A549 treated with GW870086 at 1 μM for 4 hours (cell line): ENCODE measurements at places on chromosomes 4 and X. TPM values are rescaled to one million over a fixed set of nuclear protein-coding genes. Genes with fewer than 3 reads are reported as not detected.

MND1 gene
- total RNA-seq = 12.7 to 16.5 TPM (median 13.3 TPM) in 5 replicates

ARHGEF6 gene
- 0.16 to 0.30 TPM (median 0.18 TPM) in 5 replicates for total RNA-seq

F9 gene
- total RNA-seq = not detected in 5 replicates

TMPRSS11D gene
- total RNA-seq = not detected in 5 replicates

SMIM10L2A gene
- 0.10 to 0.21 TPM (median 0.15 TPM) in 5 replicates for total RNA-seq

LDOC1 gene
- 77.1 to 95.4 TPM (median 92.9 TPM) in 5 replicates for total RNA-seq

HS3ST1 gene
- total RNA-seq = 0.57 to 1.2 TPM (median 0.90 TPM) in 5 replicates

STOX2 gene
- total RNA-seq = 2.4 to 4.1 TPM (median 3.0 TPM) in 5 replicates

RAI2 gene
- total RNA-seq = 0.13 to 0.26 TPM (median 0.21 TPM) in 5 replicates

AFM gene
- not detected in 5 replicates for total RNA-seq

PRKG2 gene
- 0.56 to 1.2 TPM (median 0.71 TPM) in 5 replicates for total RNA-seq

NDNF gene
- not detected in 5 replicates for total RNA-seq

SPANXB1 gene
- 2.0 to 2.7 TPM (median 2.3 TPM) in 5 replicates for total RNA-seq

VCX gene
- not detected in 5 replicates for total RNA-seq

KLHL13 gene
- 0.11 to 0.47 TPM (median 0.27 TPM) in 5 replicates for total RNA-seq

NHSL2 gene
- total RNA-seq = 0.26 to 0.37 TPM (median 0.31 TPM) in 5 replicates

TEC gene
- total RNA-seq = 2.3 to 2.9 TPM (median 2.3 TPM) in 5 replicates

AKAP14 gene
- not detected in 5 replicates for total RNA-seq

BEX2 gene
- total RNA-seq = 7.0 to 13.7 TPM (median 10.2 TPM) in 5 replicates

CDKN2AIP gene
- total RNA-seq = 9.4 to 10.7 TPM (median 10.1 TPM) in 5 replicates

HDX gene
- total RNA-seq = 1.6 to 3.0 TPM (median 2.1 TPM) in 5 replicates
